ENCODE measurements at places on chromosomes 6 and 20. TPM values are rescaled to one million over a fixed set of nuclear protein-coding genes. Genes with fewer than 3 reads are reported as not detected.

The SIRPG gene
- total RNA-seq, result 1.2 TPM

The BIRC7 gene
- 0.14 TPM for total RNA-seq

The BPI gene
- total RNA-seq, result 0.72 TPM

The THBS2 gene
- 21.9 TPM for total RNA-seq

The MANEA gene
- 14.6 TPM for total RNA-seq

The SLC17A2 gene
- not detected for total RNA-seq

GRCh38 chr6:136647363-136647852 is 97.2 kb upstream of the MAP7 start:
- no peak for DNase-seq

DNA sequence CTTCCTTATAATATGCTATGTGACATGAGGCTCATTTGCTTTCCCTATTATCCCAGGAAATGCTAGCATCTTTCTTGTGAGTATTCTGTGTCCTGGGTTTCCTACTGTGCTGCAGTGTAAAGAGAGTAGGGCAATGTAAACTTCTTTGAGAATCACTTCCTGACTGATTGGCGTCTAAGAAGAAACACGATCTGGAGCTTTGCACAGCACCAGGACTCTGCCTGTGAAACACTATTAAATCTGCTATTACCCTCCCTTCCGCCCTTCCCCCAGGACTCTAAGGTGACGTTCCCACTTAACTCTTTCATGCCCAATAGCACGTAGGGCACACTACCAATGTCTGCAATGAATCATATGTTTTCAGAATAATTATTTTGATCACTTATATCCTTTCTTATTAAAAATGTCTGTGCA is 607.3 kb upstream of the CITED2 start:
- no peak for DNase-seq

DNA sequence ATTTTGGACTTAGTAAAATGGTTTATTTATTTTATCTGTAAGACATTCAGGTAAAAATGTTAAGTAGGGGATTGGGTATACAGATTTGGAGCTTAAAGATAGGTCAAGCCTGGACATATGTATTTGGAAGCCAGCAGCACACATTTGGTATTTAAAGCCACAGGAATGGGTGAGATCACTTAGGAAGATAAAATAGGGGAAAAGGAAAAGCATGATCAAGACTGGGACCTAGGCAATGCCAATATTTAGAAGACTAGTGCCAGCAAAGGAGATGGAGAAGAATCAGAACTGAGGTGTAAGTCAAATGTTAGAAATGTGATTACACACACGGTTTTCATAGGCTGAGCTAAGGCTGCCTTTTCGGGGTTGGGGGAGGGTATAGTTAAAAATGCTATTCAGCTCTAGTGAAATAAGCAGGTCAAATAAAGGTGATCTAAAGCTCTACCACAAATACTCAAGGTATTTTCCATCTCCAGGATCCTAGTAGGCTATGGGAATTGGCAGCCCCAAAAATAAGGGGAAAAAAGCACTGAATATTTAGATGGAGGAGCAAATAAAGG is 20.6 kb downstream of the SLC2A12 start:
- no peak for DNase-seq

DNA sequence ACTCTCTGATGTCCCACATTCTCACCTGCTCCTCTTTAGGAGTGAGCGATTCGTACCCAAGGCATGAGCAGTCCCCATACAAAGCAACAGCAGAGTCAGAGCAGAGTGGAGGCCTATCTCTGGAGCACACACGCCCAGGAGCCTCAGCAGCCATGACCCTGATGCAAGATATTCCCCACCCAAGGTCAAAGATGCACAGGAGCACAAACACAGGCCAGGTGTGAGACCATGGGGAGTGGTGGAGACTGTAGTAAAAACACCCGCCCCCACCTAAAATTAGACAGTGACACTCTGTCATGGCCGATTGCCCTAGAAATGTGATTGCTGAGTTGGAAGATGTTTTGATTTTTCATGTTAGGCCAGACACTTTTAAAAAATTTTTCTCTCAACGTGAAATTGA is 21.4 kb downstream of the RRBP1 start:
- no peak for DNase-seq

DNA sequence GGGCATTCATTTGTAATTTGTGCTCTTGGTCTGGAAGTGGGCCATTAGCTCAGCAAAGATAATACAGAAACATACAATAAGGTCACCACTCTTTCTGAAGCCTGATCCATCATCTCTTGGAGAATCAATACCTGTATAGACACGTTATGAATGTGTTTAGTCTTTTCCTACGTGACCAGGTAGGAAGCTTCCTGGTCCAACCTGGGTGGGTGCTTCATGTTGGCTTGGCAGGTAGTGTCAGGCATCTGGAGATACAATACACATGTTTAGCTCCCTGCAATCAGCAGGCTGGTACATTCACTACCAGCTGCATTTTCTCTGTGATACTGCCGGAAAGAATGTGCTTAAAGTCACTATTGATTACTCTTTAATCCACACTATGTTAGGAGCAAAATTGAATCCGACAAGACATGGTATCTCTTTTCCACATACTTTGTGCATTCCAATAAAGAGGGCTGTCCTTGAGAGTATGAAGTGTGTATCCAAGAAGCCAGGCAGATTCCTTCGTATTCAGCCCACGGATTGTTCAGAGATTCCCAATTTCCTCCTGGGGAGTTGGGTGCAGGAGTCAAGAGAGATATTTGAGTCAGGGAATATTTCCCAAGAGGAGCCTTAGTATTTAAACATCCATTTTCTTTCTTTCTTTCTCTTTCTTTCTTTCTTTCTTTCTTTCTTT is 49.9 kb upstream of the RANBP9 start:
- no peak for DNase-seq

DNA sequence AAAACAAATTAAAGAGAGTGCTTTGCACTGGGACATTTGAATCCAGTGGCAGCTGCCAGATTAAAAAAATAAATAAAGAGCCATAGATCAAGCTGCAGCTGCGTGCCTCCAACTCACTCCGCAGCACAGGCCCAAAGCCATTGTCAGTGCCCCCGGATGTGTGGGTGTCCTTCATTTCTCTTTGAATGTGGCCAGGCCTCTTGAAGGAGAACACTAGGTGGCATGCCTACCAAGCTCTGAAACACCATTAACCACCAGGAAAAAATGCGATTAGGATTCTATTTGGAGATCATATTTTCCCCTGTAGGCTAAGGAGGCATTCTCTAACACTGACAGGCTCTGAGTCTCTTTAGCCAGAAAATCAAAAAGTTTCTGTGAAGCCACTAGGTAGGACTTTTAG is 549.8 kb downstream of the PRKN start:
- DNase-seq, result no peak

- DNase-seq, result no peak
Observed at GRCh38 chr6:36733300-36733699, 35.7 kb downstream of the RAB44 start.

GRCh38 chr20:23639490-23639958 is 1.8 kb upstream of the CST3 start:
- DNase-seq, result no peak

GRCh38 chr6:25659633-25660368 is 7.8 kb downstream of the SCGN start:
- no peak for DNase-seq

DNA sequence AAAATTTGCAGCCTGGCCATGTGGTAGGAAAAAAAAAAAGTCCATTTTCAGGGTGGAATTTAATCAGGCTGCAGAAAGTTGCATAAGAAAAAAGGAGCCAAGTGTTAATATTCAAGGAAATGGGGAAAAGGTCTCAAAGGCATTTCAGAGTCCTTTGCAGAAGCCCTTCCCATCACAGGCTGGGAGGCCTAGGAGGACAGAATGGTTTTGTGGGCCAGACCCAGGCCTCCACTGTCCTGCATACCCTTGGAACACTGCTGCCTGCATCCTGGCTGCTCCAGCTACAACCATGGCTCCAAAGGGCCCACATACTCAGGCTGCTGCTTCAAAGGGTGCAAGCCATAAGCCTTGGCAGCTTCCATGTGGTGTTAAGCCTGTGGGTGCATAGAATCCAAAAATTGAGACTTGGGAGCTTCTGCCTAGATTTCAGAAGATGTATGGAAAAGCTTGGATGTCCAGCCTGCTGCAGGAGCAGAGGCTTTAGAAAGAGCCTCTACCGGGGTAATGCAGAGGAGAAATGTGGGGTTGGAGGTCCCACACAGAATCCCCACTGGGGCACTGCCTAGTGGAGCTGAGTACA is 239.0 kb upstream of the STXBP5 start:
- no peak for DNase-seq

GRCh38 chr6:95690328-95690727 is 113.0 kb downstream of the MANEA start:
- no peak for DNase-seq

DNA sequence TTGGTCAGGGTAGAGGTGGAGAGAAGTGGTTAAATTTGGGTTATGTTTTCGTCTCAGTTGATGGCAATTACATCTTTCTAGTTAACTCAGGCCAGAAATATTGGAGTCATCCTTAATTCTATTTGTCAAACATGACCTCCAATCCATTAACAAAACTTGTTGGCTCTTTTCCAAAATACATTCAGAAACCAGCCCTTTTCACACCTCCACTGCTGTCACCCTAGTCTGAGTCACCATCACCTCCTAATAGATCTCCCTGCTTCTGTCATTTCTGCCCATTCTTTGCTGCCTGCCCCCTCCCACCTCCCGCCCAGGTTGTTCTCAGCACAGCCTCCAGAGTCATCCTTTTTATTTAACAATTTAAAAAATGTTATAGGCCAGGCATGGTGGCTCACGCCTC is 3.0 kb upstream of the ABCF1 start:
- DNase-seq, result no peak
